Erythroblast (primary cell): ENCODE measurements at places on chromosomes 1 and 21.
A peak's percentile ranks its signal among the peaks of the same experiment; 100 is the strongest.

GRCh38 chr1:29677028-29678024 is 441.0 kb downstream of the PTPRU start:
- no peak for DNase-seq

- no peak for DNase-seq
These were observed 144.0 kb upstream of the ZNF648 start for GRCh38 chr1:182205351-182206022.

DNA sequence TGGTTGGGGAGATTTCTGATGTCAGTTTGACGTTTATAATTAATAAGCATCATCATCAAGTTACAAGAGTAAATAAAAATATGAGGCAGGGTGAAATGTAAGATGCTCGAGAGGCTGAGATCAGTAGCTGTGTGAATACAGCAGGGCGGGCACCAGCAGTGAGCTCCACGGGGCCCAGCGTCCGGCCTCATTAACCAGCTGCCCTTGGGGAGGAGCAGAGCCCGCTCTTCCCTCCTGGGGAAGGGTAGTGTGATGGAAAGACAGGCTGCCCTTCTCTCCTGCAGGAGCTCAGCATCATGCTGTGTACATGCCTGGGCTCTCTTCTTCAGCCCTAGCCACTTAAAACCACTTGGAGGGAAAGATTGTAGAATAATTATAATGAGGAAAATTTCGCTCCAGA is 23.4 kb downstream of the PDE9A start:
- no peak for DNase-seq

- peak; percentile 61 for DNase-seq
These were observed 91.9 kb upstream of the SSX2IP start for GRCh38 chr1:84781946-84782771.

- DNase-seq, result no peak
These were observed 5.8 kb downstream of the CELSR2 start for GRCh38 chr1:109255097-109255651.

DNA sequence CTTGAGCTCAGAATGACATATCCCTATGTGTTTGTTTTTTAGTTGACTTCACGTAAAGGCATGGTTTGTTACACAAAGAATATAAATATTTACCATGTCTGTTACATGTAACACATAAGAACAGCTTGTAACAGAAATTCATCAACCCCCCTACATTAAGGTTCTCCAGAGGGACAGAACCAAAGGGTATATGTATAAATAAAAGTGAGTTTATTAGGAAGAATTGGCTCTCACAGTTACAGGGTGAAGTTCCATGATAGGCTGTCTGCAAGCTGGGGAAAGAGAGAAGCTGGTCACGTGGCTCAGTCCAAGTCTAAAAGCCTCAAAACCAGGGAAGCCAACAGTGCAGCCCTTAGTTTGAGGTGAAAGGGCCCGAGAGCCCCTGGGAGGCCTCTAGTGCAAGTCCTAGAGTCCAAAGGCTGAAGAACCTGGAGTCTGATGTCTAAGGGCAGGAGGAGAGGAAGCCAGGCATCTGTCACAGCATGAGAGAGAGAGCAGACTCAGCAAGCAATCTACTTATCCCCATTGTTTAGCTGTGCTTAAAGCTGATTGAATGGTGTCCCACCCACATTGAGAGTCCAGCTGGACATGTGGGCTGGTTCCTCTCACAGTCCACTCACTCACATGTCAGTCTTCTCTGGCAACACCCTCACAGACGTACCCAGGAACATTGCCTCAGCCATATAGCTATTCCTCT is 15.8 kb downstream of the THRAP3 start:
- DNase-seq, result no peak

DNA sequence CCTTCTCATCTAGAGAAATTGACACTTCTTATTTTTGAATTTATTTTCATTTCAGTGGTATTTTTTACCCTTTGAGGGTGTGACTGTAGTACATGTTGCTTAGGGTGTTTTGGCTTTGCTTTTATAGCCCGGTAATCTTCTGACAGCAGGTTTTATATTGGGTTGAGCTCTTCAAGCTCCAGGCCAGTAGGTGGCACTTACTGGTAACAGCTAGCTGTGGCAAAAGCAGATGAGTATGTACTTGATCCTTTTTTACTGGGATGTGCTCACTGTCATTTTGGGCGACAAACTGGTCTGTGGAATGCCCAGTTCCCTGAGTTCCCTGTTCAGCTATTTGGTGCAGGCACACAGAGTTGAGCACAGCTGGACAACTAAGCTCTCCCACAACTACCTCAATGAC is 916.2 kb upstream of the B3GALT2 start:
- no peak for DNase-seq
